T-cell (primary cell): ENCODE measurements at places on chromosomes 1 and 21. TPM values are rescaled to one million over a fixed set of nuclear protein-coding genes. Genes with fewer than 3 reads are reported as not detected.
A peak's percentile ranks its signal among the peaks of the same experiment; 100 is the strongest.

Gene MATN1
- 0.20 TPM for total RNA-seq

Gene TNFRSF18
- 19.9 TPM for total RNA-seq

Gene LDLRAD1
- total RNA-seq = not detected

Gene EFNA3
- total RNA-seq = 2.6 TPM

Gene PTAFR
- total RNA-seq = 3.8 TPM

Gene XCL1
- total RNA-seq = 4.2 TPM

Gene NFIA
- 7.2 TPM for total RNA-seq

Gene CLIC6
- 0.98 TPM for total RNA-seq

Gene CIART
- 2.9 TPM for total RNA-seq

Gene TNFRSF25
- total RNA-seq = 580 TPM

Gene SELE
- not detected for total RNA-seq

GRCh38 chr1:162386292-162387225 is 5.0 kb downstream of the C1orf226 start:
- DNase-seq = no peak

DNA sequence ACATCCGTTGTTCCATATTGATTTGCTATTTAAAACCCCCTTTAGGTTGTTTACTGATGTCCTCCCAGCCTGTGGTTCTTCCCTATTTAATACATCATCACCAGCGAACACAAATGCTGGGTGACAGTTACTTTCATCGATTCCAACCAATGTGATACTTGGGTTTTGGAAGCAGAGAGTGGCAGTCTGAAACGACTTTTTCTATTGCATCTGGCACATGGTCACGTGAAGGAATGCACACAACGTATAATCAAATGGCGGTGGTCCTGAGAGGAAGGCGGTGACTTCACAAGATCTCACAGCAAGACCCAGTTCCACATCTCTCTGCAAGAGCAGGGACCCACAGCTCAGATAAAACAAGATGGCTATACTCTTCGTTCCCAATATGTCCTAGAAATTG is 213.9 kb downstream of the DSCAM start:
- DNase-seq = no peak

GRCh38 chr1:168330285-168330684 is 49.6 kb downstream of the TBX19 start:
- no peak for DNase-seq

DNA sequence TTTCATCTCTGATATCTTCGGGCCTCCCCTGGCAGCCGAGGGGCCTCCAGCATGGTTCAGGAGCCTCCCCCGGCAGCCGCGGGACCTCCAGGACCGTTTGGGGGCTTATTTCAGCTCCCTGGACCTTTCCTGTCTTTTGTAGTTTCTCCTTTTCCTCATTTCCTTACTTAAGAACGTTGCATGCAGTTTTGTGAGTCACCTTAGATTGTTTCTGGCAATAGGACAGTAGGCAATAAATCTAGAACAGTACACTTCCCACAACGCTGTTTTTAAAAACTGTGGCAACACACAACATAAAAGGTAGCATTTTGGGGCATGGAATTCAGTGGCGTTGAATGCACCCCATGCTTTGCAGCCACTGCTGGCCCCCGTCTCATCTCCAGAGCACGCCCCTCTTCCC is 24.4 kb downstream of the FAAP20 start:
- no peak for DNase-seq

- DNase-seq = no peak
Measured at GRCh38 chr1:212613440-212614335, 5.1 kb downstream of the ATF3 start.

DNA sequence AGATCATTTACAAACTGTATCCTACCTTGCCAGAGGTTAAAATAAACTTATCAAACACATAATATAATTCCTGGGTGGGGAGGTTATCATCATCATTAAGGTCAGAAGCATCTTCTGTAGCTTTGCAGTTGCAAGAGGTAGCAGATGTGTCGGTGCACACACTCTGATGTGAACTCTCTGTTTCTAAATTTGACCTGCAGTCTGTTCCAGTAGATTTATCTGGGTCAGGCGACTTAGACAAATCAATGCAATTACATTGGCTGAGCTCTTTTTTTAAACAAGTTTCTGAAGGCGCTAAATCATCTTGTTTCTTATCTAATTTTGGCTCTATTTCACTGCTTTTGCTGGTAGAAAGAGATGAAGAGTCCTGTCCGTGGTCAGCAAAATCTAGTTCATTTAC is 70.4 kb downstream of the PRPF38A start:
- DNase-seq = no peak

DNA sequence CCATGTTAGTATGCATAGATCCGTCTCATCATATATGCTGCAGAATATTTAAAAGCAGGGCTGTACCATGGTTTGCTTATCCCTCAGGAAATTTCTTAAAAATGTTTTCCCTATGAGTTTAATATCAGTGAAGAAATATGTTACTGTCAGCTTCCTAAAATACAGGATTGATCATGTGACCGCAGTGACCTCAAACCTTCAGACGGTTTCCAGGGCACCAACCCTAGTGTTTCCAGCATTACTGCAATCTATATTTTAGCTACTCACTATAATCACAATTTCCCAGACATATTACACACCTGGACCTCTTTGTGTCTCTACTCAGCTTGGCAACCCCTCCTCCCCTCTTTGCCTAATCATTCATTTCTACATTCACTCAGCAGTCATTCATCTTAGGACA is 7.7 kb upstream of the SDHB start:
- DNase-seq = no peak

- DNase-seq = peak; percentile 58
Measured at GRCh38 chr1:44819608-44820327, 11.4 kb downstream of the BTBD19 start.

- peak; percentile 74 for DNase-seq
Measured at GRCh38 chr1:98048244-98048643, 127.4 kb upstream of the DPYD start.

- DNase-seq = no peak
Measured at GRCh38 chr1:92708368-92708950, 76.4 kb downstream of the EVI5 start.

DNA sequence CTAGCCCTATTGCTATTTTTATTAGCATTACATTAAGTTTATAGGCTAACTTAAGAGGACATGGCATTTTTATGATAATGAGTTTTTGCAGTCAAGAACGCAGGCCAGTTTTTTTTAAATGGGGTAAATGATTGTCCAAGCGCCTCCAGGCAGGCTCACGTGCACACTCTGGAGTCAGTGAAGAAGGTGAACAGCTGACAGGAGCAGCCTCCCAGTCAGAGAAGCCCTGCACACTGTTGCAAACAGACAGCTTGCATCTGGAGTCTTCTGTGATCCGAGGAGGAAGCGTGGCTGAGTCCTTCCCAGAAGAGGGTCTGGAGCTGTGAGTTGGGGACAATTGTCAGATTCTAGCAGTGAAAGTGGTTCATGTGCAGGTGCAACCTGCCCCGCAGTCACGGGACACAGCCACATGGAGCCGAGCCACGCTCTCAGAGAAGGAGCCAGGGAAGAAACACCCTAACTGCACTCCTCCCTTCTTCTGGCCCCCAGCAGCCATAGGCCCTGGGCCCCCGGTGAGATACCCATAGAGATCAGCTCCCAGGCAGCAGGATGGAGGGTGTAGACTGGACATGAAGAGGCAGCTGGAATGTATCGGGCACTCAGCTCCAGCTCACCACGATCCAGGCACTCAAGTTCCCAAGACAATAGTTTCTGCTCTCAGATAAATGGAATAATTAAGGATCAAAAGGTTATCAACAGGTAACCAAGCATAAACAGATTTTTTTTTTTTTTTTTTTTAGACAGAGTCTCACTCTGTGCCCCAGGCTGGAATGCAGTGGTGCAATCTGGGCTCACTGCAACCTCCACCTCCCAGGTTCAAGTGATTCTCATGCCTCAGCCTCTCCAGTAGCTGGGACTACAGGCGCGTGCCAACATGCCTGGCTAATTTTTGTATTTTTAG is 26.4 kb downstream of the CAPN2 start:
- DNase-seq = no peak

GRCh38 chr1:101964708-101965107 is 32.0 kb downstream of the OLFM3 start:
- no peak for DNase-seq

DNA sequence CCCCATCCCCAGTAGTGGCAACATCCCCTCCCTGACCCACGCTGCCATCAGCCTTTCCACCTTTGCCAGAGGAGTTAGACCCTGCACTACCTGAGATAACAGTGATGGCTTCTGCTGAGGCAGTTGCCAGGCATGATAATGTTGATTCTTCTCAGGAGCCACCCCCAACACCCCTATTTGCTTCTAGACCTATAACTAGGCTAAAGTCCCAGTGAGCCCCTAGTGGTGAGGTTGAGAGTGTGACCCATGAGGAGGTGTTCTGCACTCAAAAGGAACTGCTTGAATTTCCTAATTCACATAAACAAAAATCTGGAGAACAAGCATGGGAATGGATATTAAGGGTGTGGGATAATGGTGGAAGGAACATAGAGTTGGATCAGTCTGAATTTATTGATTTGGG is 159.6 kb upstream of the COL11A1 start:
- DNase-seq = no peak

GRCh38 chr1:2466958-2467554 is 9.0 kb upstream of the PLCH2 start:
- no peak for DNase-seq

DNA sequence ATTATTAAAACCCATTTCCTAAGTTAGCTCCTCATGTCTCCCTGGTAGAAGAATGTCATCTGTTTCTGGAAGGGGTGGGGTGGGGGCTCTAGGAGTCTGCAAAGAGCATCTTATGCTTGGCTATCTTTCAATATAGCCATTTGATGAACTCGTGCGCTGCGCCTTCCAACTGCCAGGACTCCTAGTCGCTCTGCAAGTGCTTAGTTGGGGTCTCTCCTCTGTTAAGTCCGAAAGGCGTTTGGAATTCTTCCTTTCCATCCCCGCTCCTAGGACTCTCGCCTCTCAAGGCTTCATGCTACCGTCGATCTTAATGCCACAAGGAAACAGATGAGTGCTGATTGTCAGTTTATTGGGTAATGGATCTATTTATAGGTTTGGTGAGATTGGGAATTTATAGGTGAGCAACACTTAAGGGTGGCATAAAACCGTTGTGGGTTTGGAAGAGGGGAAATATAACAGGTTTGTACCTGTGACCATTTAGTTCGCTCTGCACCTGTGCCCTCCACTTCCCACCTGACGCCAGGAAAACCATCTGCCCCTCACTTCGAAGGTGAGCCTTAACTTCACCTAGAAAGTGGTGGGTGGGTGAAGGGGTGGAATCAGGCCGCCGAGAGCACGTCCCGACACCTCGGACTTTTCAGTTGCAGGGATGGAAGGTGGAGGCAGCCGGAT is 1.1 kb downstream of the KCNH1 start:
- DNase-seq = no peak

- no peak for DNase-seq
Measured at GRCh38 chr1:29826646-29827045, 590.3 kb downstream of the PTPRU start.

DNA sequence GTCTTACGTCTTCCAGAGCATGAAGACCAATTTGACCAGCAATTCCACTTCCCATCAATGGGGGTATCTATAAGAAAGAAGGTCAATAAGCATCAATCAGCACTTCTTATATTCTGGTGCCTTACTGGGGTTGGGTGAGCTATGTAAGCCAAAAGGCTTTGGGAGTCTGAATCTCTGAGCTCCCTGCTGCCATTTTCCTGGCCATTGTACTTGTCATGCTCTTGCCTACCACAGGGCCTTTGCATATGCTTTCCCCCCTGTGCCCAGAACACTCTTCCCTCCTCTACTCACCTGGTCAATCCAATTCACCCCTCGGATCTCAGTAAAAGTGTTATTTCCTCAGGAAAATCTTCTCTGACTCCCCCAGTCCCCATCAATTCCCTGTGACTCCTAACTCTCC is 36.3 kb downstream of the C8B start:
- no peak for DNase-seq

DNA sequence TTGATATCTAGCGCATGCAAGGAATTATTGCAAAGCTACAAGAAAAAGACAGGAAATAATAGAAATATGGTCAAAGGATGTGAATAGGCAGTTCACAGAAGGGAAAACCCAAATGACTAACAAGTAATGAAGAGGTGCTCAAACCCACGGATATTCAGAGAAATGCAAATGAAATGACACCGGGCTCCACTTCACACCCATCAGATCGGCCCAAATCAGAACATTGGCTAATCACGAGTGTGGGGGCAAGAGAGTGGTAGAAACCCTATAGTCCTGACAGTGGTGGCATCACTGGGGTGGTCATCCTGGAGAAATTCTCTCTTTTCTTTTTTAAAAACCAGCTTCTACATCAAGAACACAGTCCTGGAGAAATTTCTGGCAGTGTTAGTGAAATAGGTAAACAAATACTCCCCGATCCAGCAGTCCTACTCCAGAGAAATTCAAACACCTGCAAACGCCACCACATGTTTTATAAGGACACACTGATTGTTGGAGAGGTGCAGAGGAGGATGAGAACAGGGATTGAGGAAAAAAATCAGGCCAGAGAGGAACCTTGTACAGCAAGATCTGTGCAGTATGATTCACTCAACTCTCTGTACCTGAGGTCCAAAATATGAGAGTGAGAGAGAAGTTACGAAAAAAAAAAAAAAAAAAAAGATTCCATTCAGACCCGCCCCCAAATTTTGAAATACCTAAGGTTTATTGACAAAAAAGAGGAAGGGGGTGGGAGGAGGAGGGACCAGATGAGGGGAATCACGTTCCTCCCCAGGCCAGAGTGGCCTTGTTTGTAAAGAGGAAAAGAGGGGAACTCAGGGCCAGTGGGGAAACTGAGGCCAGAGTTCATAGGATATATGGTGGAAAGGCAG is 9.2 kb upstream of the TNFRSF1B start:
- no peak for DNase-seq

GRCh38 chr1:65820983-65821382 is 28.3 kb downstream of the PDE4B start:
- no peak for DNase-seq

DNA sequence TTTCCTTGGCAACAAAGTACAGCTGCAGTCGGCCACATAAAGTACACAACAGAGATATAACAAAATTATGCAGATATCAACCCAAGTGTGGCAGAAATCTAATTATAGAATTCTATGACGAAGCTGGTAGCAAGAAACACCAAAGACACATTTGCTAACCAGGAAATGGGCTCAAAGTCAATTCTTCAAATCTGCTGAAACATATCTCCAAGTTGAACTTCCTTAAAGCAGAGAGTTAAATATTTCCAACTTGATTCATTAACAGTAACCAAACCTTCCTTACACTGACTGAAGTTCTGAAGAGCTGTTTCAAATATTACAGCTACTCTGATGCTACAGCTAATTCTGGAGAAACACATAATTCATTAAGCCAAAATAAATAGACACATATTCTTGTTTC is 67.6 kb upstream of the SDC3 start:
- no peak for DNase-seq

DNA sequence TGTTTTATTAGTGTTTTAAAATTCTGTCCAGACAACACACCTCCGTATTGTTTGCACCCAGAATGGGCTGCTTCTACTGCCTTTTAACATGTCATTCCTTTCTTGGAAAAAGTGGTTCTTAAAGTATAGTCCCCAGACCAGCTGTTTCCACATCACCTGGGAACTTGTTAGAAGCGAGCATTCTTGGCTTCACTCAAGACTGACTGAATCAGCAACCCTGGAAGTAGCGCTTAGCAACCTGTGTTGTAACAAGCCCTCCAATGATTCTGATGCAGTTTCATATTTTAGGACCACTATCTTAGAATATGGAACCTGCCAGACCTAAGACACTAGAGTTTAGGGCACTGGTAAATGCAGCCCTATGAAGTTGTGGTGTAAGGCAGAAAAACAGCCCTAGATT is 6.0 kb upstream of the PPIE start:
- DNase-seq = no peak
